ENCODE measurements at places on chromosomes 2 and 18.

- no peak for DNase-seq
These were observed 604 bp upstream of the STK11IP start for GRCh38 chr2:219596954-219597551.

- DNase-seq = no peak
These were observed 12.1 kb downstream of the LYPD6 start for GRCh38 chr2:149342509-149342908.

- DNase-seq = no peak
These were observed 2.3 kb upstream of the SERPINB11 start for GRCh38 chr18:63700501-63700900.

DNA sequence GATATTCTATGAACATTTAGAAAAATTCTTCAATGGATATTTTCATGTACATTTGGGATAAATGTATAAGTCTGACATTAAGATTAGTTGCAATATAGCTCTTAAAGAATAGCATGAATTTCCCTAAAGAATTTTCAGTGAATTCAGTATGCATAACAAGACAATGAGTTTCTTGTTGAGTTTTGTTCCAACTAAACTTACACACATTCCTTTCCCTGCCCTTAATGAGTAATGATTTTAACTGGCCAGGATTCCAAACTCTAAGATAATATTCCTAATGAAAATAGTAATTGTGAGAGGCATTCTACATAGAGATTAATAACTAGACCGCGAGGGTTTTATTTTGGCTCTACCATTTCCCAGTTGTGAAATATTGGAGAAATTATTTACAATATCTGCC, 390.3 kb upstream of the GALNT5 start:
- no peak for DNase-seq

- DNase-seq = no peak
These were observed 129.0 kb downstream of the NCK2 start for GRCh38 chr2:105873721-105874120.

DNA sequence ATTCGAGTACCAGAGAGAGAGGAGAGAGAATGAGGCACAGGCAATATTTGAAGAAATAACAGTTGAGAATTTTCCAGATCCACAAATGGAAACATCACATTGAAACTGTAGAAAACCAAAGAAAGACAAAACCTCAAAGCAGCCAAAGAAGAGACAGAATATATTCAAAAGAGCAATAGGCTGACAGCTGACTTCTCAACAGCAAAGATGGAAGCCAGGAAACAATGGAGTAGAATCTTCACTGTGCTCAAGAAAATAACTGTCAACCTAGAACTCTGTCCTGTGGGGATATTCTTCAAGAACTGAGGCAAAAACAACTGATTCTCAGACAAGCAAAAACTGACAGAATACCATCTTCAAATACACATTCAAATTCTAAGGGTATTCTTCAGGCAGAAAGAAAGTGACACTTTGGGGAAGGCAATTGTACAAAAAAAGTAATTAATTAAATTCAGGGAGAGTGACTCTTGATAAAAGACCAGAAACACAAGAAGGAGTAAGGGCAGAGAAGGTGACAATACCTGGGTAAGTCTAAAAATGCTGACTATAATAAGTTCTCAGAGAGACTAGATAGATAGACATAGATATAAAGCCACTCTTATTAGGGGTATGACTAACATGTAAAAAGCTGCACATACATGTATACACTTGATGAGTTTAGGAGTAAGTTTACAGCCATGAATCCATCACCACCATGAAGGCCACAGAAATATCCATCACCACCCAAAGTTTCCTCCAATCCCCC, 25.6 kb downstream of the ANKMY1 start:
- no peak for DNase-seq

Measured in DMS 273 treated with DMSO at 0.1 percent for 48 hours (cell line).